ENCODE measurements at places on chromosomes 5 and 9. TPM values are rescaled to one million over a fixed set of nuclear protein-coding genes. Genes with fewer than 3 reads are reported as not detected.

GRCh38 chr5:144504929-144505577 is 334.4 kb downstream of the KCTD16 start:
- no peak for DNase-seq

- DNase-seq = no peak
These were observed 44.0 kb downstream of the LYRM7 start for GRCh38 chr5:131214609-131215227.

GRCh38 chr5:96687812-96688453 is 25.8 kb downstream of the CAST start:
- DNase-seq = no peak

- no peak for DNase-seq
These were observed 38.2 kb upstream of the TEX48 start for GRCh38 chr9:114720086-114720676.

DNA sequence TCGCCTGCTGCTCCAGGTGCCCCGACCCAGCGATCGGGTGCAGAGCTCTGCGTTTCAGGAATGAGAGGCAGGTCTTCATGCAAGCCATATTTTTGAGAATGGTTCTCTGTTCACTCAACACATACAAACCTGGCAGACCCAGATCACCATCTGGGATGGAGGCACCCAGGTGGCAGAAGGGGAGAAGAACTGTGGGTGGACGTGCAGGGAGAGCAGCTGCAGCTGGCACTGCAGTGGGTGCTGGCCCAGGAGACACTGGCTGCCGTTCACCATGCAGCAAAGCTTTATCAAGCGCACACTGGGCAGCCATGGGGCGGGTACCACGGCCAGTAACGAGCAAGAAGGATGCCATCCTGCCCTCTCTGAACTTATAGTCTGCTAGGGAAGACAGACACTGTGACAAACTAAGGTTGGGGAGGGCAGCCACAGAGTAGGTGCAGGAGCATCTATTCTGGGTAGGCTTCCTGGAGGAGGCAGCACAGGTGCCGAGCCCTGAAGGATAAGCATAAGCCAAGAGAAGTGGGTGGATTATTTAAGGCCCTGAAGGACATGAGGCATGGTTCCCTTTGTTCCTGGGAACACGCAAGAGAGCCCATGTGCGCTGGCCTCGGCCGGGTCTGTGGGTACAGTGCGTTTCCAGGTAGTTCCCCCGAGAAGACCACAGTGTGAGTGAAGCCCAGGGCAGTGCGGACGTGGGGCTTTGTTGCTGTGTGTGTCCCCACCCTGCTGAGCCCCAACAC is 46.2 kb upstream of the FCN2 start:
- DNase-seq = no peak

- no peak for DNase-seq
These were observed 14.5 kb upstream of the COL27A1 start for GRCh38 chr9:114140850-114141249.

GRCh38 chr5:11452852-11453251 is 451.4 kb downstream of the CTNND2 start:
- no peak for DNase-seq

- no peak for DNase-seq
These were observed 12.6 kb downstream of the DIRAS2 start for GRCh38 chr9:90629991-90630390.

GRCh38 chr5:135308752-135309151 is 90.3 kb downstream of the MACROH2A1 start:
- no peak for DNase-seq

DNA sequence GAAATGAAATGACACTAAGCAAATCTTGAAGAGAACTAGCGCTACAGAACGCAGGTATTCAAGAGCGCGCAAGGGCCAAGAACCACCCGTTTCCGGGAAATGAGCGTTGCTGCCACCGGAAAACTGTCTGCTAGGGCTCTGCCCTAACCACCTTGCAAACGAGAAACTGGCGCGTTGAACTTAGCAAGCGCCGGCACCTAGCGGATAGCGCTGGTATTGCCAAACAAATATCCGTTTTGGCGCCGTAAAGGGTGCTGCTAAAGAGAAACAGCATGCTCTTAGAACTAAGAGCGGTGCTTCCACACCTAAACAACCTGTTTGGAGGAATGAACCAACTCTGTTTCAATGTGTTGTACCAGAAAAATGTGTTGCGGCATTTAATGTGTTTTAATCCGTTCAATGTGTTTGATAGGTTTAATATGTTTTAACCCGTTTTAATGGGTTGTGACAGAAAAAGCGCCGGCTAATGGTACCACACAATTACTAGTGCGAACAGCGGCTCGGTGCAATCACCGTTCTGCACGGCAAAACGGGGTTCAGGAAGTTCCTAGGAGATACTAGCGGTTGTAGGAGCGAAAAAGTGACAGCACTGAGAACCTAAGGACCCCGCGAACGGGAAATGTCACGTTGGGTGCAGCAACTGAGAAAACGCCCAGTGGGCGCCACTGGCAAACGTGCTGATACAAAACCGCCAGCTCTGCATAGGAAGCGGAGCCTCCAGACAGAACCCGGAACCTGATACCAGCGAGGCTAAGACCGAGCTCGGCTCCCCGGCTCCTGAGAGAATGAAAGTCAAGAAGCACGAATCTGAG is at the start of gene ANXA2R:
ANXA2R (minus strand) TSS at position 33 of the 812 bp plus-strand sequence. CDS start 273 bp downstream, outside the sequence.
- peak; percentile 91 for DNase-seq

GRCh38 chr5:34749431-34749873 is 89.5 kb upstream of the TTC23L start:
- DNase-seq = no peak

DNA sequence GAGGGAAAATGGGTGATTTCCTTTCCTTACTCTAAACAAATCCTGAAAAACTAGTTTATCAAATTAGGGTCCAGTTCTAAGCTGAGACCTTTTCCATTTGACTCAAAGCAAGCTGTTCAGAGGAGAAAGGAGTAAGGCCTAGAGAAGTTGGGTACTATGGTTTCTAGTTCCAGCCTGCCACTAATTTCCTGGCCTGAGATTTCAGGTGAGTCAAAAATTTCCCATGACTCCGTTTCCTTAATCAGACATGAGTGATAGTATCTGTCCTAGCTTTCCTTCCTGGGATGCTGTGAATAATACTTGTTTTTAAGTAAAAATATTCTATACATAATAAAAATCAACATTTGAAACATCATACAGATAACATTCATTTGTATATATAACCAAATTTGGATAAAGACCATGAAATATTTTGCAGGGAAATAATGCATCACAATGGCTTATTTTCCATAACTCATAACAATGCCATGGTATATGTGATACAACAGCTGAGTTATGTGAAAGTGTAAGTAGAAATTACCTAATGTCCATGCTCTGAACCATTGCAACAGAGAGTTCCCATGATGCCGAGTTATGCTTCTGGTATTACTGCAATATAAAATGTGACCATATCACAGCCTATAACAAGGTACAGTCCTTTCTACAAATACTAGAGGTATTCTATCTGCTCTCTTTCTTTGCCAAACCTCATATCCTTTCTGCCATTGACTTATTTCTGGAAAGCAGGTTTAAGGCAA is 142.7 kb downstream of the MLLT3 start:
- no peak for DNase-seq

DNA sequence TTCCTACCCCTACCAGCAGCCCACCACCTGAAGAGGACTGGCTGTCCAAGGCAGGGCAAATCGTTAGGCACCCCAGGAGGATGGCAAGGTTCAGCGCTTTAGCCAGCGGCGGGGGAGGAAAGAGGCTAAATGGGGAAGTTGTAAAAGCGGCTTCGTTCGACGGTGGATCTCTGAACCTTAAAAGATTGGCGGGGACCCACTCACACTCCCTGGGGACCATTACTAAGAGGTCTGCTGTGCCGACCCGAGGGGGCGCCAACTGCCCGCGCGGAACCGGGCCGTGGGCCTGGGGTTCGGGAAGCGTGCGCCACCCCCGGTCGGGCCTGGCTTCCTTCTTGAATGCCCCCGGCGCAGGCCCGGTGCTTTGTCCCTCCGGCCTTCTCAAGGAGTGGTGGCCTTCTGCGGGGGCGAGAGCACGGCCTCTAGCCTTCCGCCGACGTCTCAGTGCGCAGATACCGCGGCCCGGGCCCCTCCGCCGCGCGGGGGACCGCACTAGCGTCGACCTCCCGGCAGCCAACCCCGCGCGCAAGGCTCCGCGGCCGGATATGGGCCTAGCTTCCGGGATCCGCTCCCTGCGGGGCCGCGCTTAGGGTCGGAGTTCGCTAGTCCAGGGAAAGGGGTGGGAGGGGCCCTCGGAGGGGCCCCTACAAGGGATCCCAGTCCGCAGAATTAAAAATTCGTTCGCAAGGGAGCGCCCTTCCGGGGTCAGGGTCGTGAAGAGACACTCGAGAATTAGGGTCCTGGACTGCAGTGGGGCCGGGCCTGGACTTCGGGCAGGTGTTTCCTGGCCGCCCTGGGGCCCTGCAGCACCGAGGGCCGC is 10.5 kb downstream of the NR2F1-AS1 start:
- no peak for DNase-seq

DNA sequence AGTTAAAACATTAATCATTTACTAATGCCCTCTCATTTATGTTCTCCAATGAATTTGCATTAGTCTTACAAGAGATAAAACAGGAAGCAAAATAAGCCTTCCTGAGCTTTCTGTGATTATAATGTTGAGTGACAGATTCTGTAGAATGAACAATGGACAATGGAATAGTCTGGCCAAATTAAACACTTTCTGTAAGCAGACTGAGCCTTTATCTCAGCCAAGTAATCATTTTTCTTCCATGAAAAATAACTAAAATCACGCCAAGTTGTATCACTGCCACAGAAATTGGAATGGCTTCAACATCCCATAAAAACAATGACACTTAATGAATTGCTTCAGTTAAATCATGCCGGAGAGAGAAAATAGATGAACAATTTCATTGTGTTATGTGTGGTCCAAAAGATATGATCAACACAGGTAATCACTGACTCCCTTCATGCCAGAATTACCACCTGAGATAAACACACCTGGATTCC is 63.0 kb downstream of the TSSK1B start:
- no peak for DNase-seq

GRCh38 chr5:178785999-178786398 is 55.5 kb upstream of the ZNF354A start:
- DNase-seq = no peak

- no peak for DNase-seq
These were observed 56.8 kb downstream of the ARHGEF37 start for GRCh38 chr5:149638136-149638535.

DNA sequence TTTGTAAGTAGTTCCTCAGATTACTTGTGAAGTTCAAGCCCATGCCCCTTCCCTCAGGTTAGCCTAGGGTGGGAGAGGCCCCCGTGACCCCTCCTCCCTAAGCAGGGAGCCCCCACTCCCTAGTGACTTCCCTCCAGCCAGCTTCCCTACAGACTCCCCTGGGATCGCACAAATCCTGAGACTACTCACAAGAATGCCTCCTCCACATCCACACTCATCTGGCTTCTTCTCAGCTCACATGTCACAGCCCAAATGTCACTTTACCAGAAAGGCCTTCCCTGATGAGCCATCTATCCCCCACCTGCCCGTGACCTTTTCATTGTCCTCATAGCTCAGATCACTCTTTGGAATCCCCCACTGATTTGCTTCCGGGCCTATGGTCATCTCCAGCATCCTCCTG is 96.7 kb upstream of the ARAP3 start:
- DNase-seq = no peak

DNA sequence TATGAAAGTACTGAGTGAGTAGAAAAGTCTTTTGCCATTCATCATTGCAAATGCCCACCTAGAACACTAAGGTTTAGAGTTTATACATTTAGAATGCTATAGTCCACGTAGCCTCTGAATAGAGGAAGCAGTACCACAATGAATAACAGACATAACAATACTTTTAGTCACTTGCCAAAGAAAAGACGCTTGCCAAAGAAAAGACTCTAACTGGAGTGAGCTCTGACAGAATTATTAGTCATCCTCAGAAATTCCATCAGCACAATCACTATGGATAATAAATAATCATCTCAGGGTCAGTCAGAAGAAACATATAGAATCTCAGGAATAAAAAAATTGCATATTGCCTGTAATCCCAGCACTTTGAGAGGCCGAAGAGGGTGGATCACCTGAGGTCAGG is 168.5 kb upstream of the TARS1 start:
- no peak for DNase-seq

- no peak for DNase-seq
These were observed 1.8 kb downstream of the PLAC8L1 start for GRCh38 chr5:146103594-146103993.

- no peak for DNase-seq
These were observed 128.9 kb downstream of the BARX1 start for GRCh38 chr9:93826209-93826608.

- DNase-seq = no peak
These were observed 53.8 kb upstream of the CLINT1 start for GRCh38 chr5:157912621-157913325.

DNA sequence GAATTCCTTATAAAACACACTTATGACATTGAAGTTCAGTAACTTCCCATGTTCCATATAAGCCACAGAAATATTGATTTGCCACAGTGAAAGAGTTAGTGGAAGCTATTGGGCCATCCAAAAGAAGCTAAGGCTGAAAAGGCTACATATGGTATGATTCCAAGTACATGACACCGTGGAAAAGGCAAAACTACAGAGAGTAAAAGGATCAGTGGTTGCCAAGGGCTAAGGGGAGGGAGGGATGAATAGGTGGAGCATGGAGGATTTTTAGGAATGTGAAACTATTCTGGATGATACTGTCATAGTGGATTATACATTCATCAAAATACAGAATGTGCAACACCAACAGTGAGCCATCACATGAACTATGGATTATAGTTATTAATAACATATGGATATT is 109.7 kb downstream of the F2RL2 start:
- no peak for DNase-seq

GRCh38 chr5:154794525-154795234 is 39.5 kb downstream of the LARP1 start:
- no peak for DNase-seq

- no peak for DNase-seq
These were observed 50.9 kb downstream of the PLPP1 start for GRCh38 chr5:55483885-55484284.

GRCh38 chr5:64147849-64148441 is 17.7 kb upstream of the RNF180 start:
- DNase-seq = peak; percentile 84

- DNase-seq = no peak
These were observed 63.4 kb upstream of the SREK1 start for GRCh38 chr5:66080664-66081063.

DNA sequence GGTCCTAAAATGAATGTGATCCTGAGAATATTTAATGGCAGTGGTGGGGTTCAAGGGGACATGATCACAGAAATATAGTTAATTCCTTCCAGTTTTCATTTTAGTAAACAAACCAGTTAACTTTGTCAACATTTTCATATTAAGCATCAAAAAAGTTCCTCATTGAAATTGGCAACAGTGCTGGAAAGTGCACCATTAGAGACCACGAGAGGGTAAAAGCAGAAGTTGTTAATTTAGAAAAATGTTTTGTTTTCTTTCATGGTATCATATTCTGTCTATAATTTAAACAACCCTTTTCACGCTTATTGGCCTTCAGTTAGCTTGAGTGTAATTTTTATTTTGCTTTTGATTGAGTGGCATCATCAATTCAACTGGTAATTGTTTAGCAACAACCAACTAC is 11.9 kb downstream of the GIN1 start:
- no peak for DNase-seq

GRCh38 chr5:34660444-34660843 is 4.3 kb downstream of the RAI14 start:
- no peak for DNase-seq

LCN6 gene
- 8.3 TPM for total RNA-seq

SLC34A3 gene
- not detected for total RNA-seq

SHISAL2B gene
- not detected for total RNA-seq

FOXD4L5 gene
- 0.09 TPM for total RNA-seq

DMRTA1 gene
- 0.76 TPM for total RNA-seq

FAM120AOS gene
- total RNA-seq = 39.1 TPM

GMCL2 gene
- total RNA-seq = not detected

GARIN3 gene
- total RNA-seq = not detected

SLC35A4 gene
- 70.0 TPM for total RNA-seq

ZNF169 gene
- total RNA-seq = 3.2 TPM

PCDHGB2 gene
- total RNA-seq = 6.5 TPM

SSBP2 gene
- 50.6 TPM for total RNA-seq

OTP gene
- not detected for total RNA-seq

Measured in right cardiac atrium (tissue), 5 donors.